ENCODE measurements at places on chromosomes 3 and 15.
A peak's percentile ranks its signal among the peaks of the same experiment; 100 is the strongest.

GRCh38 chr15:41121951-41122350 is 5.9 kb upstream of the INO80 start:
- peaks cover under 1% of the 10 kb centered on the region for H3K36me3 ChIP-seq
- no peak overlapping the region for H3K27ac ChIP-seq
- peaks cover 9% of the 10 kb centered on the region for H3K27me3 ChIP-seq
- DNase-seq = no peak
- H3K4me1 ChIP-seq = peaks cover 3% of the 10 kb centered on the region

DNA sequence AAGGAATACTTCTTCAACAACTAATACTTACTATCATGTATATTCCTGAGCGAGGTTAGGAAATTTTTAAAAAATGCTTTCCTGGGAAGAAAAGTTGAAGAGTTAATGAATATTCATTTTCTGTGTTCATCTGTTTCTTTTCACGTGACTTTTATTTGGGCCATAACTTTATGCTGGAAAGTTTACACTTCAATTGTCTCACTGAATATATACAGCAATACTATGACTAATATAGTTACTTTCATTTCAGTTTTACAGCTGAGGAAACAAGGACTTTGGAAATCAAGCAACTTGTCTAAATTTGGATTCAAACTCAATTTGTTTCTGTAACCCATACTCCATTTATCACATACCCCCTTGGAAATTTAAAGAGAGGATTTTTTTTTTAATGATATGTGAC is 894.2 kb downstream of the ROBO1 start:
- H3K4me3 ChIP-seq = no peak overlapping the region
- no peak for DNase-seq
- H3K4me1 ChIP-seq = no peaks in the 10 kb centered on the region
- no peak overlapping the region for H3K27ac ChIP-seq
- H3K27me3 ChIP-seq = no peaks in the 10 kb centered on the region

- DNase-seq = no peak
- peaks cover 65% of the 10 kb centered on the region for H3K4me1 ChIP-seq
- peak overlapping the region; percentile 28 for H3K27ac ChIP-seq
These were observed 128.5 kb downstream of the CHSY1 start for GRCh38 chr15:101123222-101123910.

- no peaks in the 10 kb centered on the region for H3K27me3 ChIP-seq
- H3K4me3 ChIP-seq = no peak overlapping the region
- H3K36me3 ChIP-seq = no peaks in the 10 kb centered on the region
These were observed 38.7 kb upstream of the ZNF385D start for GRCh38 chr3:21789730-21790129.

GRCh38 chr3:177934001-177934891 is 602.0 kb upstream of the KCNMB2 start:
- no peak overlapping the region for H3K4me3 ChIP-seq
- DNase-seq = no peak
- no peaks in the 10 kb centered on the region for H3K36me3 ChIP-seq
- H3K27me3 ChIP-seq = no peaks in the 10 kb centered on the region
- no peak overlapping the region for H3K27ac ChIP-seq

DNA sequence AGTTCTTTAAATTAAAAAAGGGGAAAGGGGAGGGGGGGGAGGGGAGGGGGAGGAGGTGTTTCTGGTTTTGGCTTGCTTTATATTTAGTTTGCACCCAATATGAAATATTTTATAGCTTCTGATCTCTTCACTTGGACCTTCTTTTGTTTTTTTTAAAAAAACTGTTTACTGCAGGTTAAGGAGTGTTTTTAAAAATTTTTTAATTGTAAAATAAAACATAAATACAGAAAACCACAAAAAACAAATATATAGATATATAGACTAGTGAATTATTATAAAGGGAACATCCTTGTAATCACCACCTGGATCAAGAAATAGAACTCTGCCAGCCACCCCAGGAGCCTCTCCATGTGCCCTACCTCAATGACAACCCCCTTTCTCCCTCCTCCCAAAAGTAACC is 861 bp upstream of the MYLK start:
- H3K4me3 ChIP-seq = no peak overlapping the region
- DNase-seq = no peak
- peaks cover 16% of the 10 kb centered on the region for H3K4me1 ChIP-seq
- peaks cover 76% of the 10 kb centered on the region for H3K27me3 ChIP-seq
- no peaks in the 10 kb centered on the region for H3K36me3 ChIP-seq

DNA sequence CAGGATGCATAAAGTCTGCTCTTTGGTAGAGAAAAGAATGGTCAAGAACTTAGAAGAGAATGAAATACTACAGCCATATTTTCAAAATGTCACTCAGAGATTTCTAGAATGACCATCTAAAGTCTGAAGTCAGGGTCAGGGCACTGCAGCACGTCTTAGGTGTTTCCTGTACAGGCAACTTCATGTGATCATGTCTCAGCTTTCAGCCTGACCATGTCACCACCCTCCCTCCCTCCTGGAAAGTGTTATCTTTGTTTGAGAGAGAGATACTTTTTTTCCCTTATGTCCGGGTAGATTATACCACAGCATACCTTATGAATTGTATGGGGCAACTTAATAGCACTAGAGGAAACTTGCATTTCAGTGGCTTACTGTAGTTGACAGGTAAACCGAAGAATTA is 558.0 kb upstream of the TGFBR2 start:
- DNase-seq = no peak
- no peak overlapping the region for H3K4me3 ChIP-seq
- no peaks in the 10 kb centered on the region for H3K36me3 ChIP-seq
- peaks cover 3% of the 10 kb centered on the region for H3K4me1 ChIP-seq
- peaks cover 21% of the 10 kb centered on the region for H3K27me3 ChIP-seq

- peaks cover 6% of the 10 kb centered on the region for H3K4me1 ChIP-seq
- H3K4me3 ChIP-seq = no peak overlapping the region
- H3K36me3 ChIP-seq = peaks cover 41% of the 10 kb centered on the region
- no peaks in the 10 kb centered on the region for H3K27me3 ChIP-seq
- H3K27ac ChIP-seq = peak overlapping the region; percentile 4
These were observed 16.8 kb downstream of the RPUSD3 start for GRCh38 chr3:9826815-9827573.

DNA sequence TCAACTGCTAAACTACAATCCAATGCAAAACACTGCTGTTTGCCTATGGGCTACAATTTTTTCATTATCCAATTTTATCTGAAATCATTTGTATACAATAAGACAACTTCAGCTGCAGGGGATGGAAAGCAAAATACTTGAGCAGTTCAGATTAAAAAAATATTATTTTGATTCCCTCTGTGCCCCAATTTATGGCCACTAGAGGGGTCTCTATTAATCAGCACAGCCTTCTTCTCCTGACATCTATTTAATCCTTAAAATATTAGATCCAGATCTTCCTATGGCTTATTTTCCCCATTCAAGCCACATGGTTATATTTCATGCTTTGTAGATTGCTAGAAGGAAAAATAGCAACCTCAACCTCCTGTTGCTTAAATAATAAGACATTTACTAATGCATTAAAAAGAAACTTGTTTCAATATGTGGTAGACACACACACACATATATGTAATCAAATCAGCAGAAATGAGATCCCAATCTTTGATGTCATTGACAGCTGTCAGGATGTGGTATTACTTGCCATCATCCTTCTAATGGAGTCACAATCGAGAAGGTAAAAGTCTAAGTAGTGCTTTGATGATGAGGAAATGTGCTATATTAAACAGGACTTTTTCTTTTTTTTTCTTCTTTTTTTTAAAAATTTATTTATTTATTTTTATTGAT is 104.2 kb downstream of the P2RY1 start:
- no peak overlapping the region for H3K4me3 ChIP-seq
- no peaks in the 10 kb centered on the region for H3K4me1 ChIP-seq
- peaks cover 4% of the 10 kb centered on the region for H3K27me3 ChIP-seq
- DNase-seq = no peak
- no peaks in the 10 kb centered on the region for H3K36me3 ChIP-seq

GRCh38 chr3:33105341-33105948 is 8.4 kb upstream of the CRTAP start:
- H3K4me1 ChIP-seq = no peaks in the 10 kb centered on the region
- peaks cover 9% of the 10 kb centered on the region for H3K27me3 ChIP-seq
- no peak for DNase-seq
- no peak overlapping the region for H3K4me3 ChIP-seq

GRCh38 chr3:181279239-181279565 is 289.7 kb upstream of the DNAJC19 start:
- no peak for DNase-seq
- H3K36me3 ChIP-seq = no peaks in the 10 kb centered on the region
- no peaks in the 10 kb centered on the region for H3K4me1 ChIP-seq
- H3K27ac ChIP-seq = no peak overlapping the region

DNA sequence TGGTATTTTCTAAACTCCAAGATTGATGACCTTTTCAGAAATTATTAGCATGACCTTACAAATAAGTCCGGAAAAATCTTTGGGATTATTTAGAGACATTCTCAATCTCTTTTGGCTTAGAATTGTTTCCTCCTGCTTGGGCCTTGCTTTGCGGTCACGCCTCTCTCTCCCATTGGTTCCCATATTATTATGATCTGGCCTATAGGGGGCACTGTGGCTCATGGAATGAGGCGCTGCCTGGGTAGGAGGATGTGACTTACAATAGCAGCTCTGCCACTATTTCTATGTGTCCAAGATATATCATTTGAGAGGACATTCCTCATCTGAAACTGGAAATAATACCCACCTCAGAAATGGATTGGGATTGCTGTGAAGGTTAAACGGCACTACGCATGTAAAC is 464.9 kb downstream of the MFSD1 start:
- no peak overlapping the region for H3K4me3 ChIP-seq
- H3K27ac ChIP-seq = no peak overlapping the region
- no peak for DNase-seq
- H3K27me3 ChIP-seq = no peaks in the 10 kb centered on the region
- no peaks in the 10 kb centered on the region for H3K36me3 ChIP-seq

- H3K36me3 ChIP-seq = peaks cover 7% of the 10 kb centered on the region
- DNase-seq = no peak
These were observed 12.4 kb downstream of the GLYCTK start for GRCh38 chr3:52299879-52300611.

DNA sequence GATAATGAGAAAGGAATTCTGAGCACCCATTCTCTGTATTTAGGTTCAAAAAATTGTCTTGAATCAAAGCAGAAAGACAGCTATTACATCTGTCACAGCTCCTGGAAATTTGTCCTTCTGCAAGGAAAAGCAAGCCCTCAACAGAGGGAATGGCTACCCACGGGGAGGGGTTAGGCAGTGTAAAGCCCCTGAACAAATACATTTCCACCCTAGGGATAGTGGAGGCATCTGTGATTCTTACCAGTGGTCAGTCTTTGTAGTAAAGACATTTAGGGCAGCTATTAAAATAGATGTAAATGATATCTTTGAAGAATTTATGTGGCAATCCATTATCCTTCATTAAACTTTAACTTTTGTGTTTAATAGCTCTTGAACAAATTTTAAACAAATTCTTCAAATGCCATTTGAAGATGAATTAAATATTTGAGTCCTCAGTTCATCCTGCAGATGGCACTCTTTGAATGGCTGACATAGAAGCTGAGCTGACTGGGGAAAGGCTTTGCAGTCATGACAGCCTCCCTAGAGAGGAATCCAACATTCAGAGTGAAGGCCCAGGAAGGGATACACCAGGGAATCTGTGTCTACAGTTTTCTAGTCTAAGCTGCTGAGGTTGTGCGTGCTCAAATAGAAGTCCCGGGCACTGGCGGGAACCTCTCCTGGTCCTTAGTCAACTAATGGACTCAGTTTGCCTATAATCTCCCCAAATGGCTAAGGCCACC is 359.7 kb upstream of the ROPN1 start:
- H3K4me3 ChIP-seq = no peak overlapping the region
- H3K27me3 ChIP-seq = peaks cover 6% of the 10 kb centered on the region
- no peak for DNase-seq
- H3K36me3 ChIP-seq = no peaks in the 10 kb centered on the region
- H3K27ac ChIP-seq = no peak overlapping the region

GRCh38 chr15:99406716-99407487 is 155.6 kb downstream of the LRRC28 start:
- H3K27ac ChIP-seq = no peak overlapping the region
- no peaks in the 10 kb centered on the region for H3K36me3 ChIP-seq
- no peak for DNase-seq
- H3K27me3 ChIP-seq = no peaks in the 10 kb centered on the region
- no peak overlapping the region for H3K4me3 ChIP-seq
- H3K4me1 ChIP-seq = peaks cover 24% of the 10 kb centered on the region

GRCh38 chr3:52399131-52399530 is 45.8 kb downstream of the SEMA3G start:
- no peaks in the 10 kb centered on the region for H3K4me1 ChIP-seq
- H3K27me3 ChIP-seq = no peaks in the 10 kb centered on the region
- peaks cover 61% of the 10 kb centered on the region for H3K36me3 ChIP-seq
- H3K27ac ChIP-seq = no peak overlapping the region
- DNase-seq = no peak

DNA sequence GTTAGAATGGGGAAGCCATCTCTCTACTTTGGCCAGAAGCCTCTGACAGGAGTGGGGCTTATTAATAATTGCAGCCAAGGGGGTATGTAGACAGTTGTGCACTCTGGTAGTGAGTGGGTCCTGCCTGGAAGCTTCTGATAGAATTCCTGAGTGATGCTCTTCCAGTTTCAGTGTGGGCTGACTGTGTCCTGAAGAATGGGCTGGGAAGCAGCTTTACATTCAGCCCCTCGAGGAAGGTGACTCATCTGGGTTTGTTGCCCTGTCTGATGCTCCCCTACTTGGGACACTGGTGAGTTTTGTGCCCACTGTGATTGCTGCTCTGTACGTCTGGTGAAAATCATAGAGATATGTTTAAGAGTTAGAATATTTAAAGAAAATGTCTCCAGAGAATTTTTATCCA is 444.7 kb upstream of the RBMS3 start:
- peaks cover 28% of the 10 kb centered on the region for H3K27me3 ChIP-seq
- DNase-seq = no peak
- H3K36me3 ChIP-seq = no peaks in the 10 kb centered on the region

- H3K4me1 ChIP-seq = no peaks in the 10 kb centered on the region
- H3K4me3 ChIP-seq = no peak overlapping the region
- H3K36me3 ChIP-seq = no peaks in the 10 kb centered on the region
- no peak overlapping the region for H3K27ac ChIP-seq
- H3K27me3 ChIP-seq = no peaks in the 10 kb centered on the region
- peak; percentile 30 for DNase-seq
These were observed 20.9 kb downstream of the TP63 start for GRCh38 chr3:189652042-189652441.

- H3K27me3 ChIP-seq = peaks cover 4% of the 10 kb centered on the region
- DNase-seq = no peak
- no peak overlapping the region for H3K27ac ChIP-seq
These were observed 9.9 kb downstream of the CCR5 start for GRCh38 chr3:46380471-46381221.

DNA sequence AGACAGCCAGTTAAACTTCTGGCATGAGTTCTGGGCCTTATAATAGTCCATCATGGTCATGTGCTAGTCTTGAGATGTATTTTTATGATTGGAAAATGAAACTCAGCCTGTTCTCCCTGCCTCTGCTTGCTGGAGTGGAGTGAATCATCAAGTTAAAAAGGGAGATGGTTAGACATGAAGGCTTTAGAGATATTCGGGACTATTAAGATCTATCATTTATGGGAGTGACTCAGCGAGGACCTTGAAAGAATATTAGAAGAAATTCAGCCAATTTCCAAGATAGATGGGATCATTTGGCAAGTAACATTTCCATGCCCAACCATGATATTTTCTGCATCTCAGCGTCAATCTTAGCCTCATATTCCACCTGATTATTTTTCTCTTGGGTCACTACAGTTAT is 79.8 kb downstream of the AGBL1 start:
- H3K27ac ChIP-seq = no peak overlapping the region
- peaks cover 21% of the 10 kb centered on the region for H3K27me3 ChIP-seq
- H3K36me3 ChIP-seq = no peaks in the 10 kb centered on the region
- no peak overlapping the region for H3K4me3 ChIP-seq
